ENCODE measurements at places on chromosomes 11 and 22. TPM values are rescaled to one million over a fixed set of nuclear protein-coding genes. Genes with fewer than 3 reads are reported as not detected.

Gene SULT4A1
- total RNA-seq, result 1.7 TPM

Gene HEPN1
- total RNA-seq, result not detected

Gene NUDT8
- total RNA-seq, result 12.9 TPM

Gene KDM4D
- total RNA-seq, result 0.93 TPM

Gene PATE2
- total RNA-seq, result not detected

Gene KRTAP5-9
- total RNA-seq, result not detected

Gene H19
- 292 TPM for total RNA-seq

Gene KCTD17
- 13.4 TPM for total RNA-seq

Gene OVOL1
- total RNA-seq, result not detected

Gene KIAA1671
- 14.9 TPM for total RNA-seq

Gene APOBEC3B
- 0.58 TPM for total RNA-seq

Gene DEFB131B
- not detected for total RNA-seq

Gene DCDC1
- not detected for total RNA-seq

Gene KRTAP5-8
- not detected for total RNA-seq

Gene PHOX2A
- total RNA-seq, result not detected

Gene TUBA8
- 5.1 TPM for total RNA-seq

Gene BEST1
- total RNA-seq, result 13.2 TPM

Gene CCDC116
- total RNA-seq, result 0.39 TPM

Gene USP35
- 12.2 TPM for total RNA-seq

Gene SCGB1D2
- not detected for total RNA-seq

Gene F2
- total RNA-seq, result not detected

Gene CATSPERZ
- not detected for total RNA-seq

Gene KRTAP5-11
- total RNA-seq, result not detected

Gene ZBTB16
- total RNA-seq, result 196 TPM

Gene OR52I1
- total RNA-seq, result not detected

Gene MPEG1
- 71.5 TPM for total RNA-seq

Gene RPS25
- 953 TPM for total RNA-seq

Gene ANO3
- 2.1 TPM for total RNA-seq

Gene MN1
- total RNA-seq, result 10.2 TPM
